ENCODE measurements at places on chromosomes 7 and 10. TPM values are rescaled to one million over a fixed set of nuclear protein-coding genes. Genes with fewer than 3 reads are reported as not detected.

The VPS37D gene
- 19.8 TPM for polyA plus RNA-seq

The PKD1L1 gene
- 0.15 TPM for polyA plus RNA-seq

The GARIN1A gene
- polyA plus RNA-seq = 0.83 TPM

The KCND2 gene
- polyA plus RNA-seq = 1.4 TPM

The CYP26A1 gene
- 1.2 TPM for polyA plus RNA-seq

GRCh38 chr7:142750321-142750938 lies 1.2 kb downstream of the PRSS1 start:
- DNase-seq = no peak

- no peak for DNase-seq
Observed at GRCh38 chr7:148330822-148331221, 259.7 kb upstream of the C7orf33 start.

GRCh38 chr7:102215256-102215655 lies 71.4 kb upstream of the SH2B2 start:
- no peak for DNase-seq

GRCh38 chr10:10432296-10433035 lies 585.2 kb upstream of the CELF2 start:
- no peak for DNase-seq

Data from cardiac muscle cell (in vitro differentiated cells and primary cell).